ENCODE measurements at places on chromosomes 2 and 18.

- no peak for DNase-seq
These were observed 128.3 kb downstream of the AFF3 start for GRCh38 chr2:100013892-100014677.

GRCh38 chr2:73218298-73218697, 4.3 kb downstream of the SMYD5 start:
- no peak for DNase-seq

- DNase-seq = no peak
These were observed 24.6 kb downstream of the TMEM127 start for GRCh38 chr2:96241227-96241626.

DNA sequence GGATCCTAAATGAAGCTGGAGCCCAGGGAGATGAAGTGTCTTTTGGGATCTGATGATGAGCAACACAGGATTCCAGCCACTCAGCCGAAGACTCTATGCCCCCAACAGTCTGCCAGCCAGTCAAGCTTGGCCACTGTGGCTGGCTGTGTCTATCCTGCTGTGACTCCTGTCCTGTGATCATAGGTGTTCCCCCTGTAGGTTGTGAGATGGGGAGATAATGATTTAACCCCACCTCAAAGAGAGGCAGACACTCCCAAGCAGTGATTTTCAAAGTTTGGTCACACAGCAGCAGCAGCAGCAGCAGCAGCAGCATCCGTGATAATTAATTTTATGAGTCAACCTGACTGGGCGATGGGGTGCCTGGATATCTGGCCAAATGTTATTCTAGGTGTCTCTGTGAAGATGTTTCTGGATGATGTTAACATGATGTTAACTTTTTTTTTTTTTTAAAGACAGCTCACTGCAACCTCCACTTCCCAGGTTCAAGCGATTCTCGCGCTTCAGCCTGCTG, 21.4 kb upstream of the RHOB start:
- DNase-seq = no peak

GRCh38 chr18:12586956-12587355, 71.0 kb downstream of the SPIRE1 start:
- no peak for DNase-seq

DNA sequence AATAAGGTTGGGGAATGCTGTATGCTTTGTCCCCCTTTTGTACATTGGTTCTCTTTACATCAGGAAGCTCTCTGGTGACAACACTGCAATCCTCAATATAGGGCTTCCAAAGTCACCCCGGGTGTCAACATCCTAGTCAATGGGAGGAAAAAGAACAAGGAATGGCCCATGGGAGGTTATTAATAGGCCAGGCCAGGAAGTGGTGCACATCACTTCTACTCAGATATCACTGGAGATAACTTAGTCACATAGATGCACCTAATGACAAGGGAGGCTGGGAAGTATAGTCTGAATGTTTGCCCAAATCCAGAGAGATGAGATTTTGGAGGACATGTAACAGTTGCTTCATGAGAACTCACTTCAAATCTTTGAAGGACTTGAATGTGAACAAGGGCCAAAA, 274.7 kb downstream of the DYSF start:
- DNase-seq = no peak

GRCh38 chr2:28668106-28668814, 83.4 kb upstream of the PPP1CB start:
- no peak for DNase-seq

Data from CD8-positive, alpha-beta memory T cell (primary cell).